ENCODE measurements at places on chromosomes 11 and 22. TPM values are rescaled to one million over a fixed set of nuclear protein-coding genes. Genes with fewer than 3 reads are reported as not detected.
A peak's percentile ranks its signal among the peaks of the same experiment; 100 is the strongest.

Gene MISFA
- 1.8 TPM for total RNA-seq

Gene C11orf91
- 0.97 TPM for total RNA-seq

- no peak overlapping the region for H3K27ac ChIP-seq
- no peaks in the 10 kb centered on the region for H3K4me1 ChIP-seq
- H3K36me3 ChIP-seq = no peaks in the 10 kb centered on the region
- H3K4me3 ChIP-seq = no peak overlapping the region
Measured at GRCh38 chr11:103536335-103536722, 427.1 kb downstream of the DYNC2H1 start.

GRCh38 chr11:78415338-78415737 is 2.3 kb downstream of the GAB2 start:
- no peak for DNase-seq
- H3K27me3 ChIP-seq = no peaks in the 10 kb centered on the region
- H3K27ac ChIP-seq = no peak overlapping the region

DNA sequence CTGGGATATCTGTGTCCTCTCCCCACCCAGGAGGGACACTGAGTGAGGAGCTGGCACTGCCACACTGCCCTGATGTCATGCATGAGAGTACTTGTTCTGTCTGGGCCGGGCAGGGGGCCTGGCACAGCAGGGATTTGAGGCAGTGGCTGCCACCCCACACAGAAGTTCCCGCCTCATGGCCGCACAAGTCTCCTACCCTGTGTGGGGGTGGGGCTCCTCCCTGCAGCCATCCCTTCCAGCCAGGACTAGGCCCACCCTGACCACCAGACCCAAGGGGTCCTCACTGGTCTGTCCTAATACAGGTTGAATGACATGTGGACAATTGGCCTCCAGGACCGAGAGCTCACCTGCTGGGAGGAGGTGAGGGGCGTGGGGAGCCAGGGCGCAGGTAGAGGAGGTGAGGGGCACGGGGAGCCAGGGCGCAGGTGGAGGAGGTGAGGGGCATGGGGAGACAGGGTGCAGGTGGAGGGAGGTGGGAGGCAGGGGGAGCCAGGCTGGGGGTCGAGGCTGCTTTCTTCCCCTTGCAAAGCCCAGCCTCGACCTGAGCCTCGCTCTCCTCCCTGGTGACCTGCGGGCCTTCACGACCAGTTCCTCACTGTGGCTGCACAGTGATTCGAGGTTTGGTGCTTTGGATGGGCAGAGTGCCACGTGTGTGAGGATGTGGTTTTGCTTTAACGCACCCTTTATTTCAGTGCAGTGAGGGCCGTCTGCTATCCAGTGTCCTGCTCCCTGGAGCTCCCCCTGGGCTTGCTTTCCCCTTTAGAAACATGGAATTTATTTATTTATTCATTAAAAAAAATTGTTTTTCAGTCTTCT is 7.4 kb downstream of the LZTR1 start:
- H3K4me3 ChIP-seq = no peak overlapping the region
- DNase-seq = no peak
- H3K27ac ChIP-seq = no peak overlapping the region
- no peaks in the 10 kb centered on the region for H3K4me1 ChIP-seq

- H3K27me3 ChIP-seq = no peaks in the 10 kb centered on the region
- H3K27ac ChIP-seq = no peak within 1 kb of the TSS
- peak; percentile 90 for DNase-seq
Measured at GRCh38 chr22:38981992-38982927, at the start of gene APOBEC3B. Gene APOBEC3B (plus strand): TSS chr22:38982347. CDS start chr22:38982454, 107 bp downstream.

DNA sequence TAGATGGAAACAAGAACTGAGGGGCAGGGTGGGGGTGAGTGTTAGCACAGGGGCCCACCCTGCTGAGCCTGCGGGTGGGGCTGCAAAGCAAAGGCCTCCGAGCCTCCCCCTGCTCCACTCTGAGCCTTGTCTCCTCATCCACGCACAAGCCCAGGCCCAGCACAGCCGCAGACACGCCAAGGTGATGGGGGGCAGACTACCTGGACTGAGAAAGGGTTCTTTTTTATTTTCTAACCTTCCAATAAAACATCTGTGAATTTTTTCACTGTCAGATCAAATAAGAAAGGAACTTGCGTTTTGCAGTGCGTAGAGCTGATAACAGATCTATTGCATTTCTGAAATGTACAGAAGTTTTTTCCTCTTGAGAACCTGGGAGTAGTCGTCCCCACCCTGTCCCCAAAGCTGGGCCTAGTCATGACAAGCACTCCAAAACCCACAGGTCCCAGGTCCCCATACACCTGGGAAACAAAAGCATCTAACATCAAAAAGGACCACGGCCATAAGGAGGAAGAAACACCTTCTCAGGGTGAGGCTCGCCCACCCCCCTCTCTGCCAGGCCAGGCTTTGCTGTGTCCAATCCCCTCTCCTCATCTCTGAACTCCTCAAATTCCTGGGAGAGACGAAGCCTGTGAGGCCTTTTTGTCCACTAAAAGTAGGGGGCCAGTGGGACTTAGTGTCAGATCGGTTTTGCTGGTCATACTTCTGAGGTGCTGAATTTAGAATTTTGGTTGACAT is 22.7 kb upstream of the CD5 start:
- H3K27ac ChIP-seq = no peak overlapping the region
- no peak overlapping the region for H3K4me3 ChIP-seq
- DNase-seq = no peak
- no peaks in the 10 kb centered on the region for H3K36me3 ChIP-seq
- no peaks in the 10 kb centered on the region for H3K4me1 ChIP-seq
